NCI-H1092 (cell line): ENCODE measurements at places on chromosomes 1 and 21.

- no peak for DNase-seq
Observed at GRCh38 chr1:177010211-177010825, 154.2 kb downstream of the ASTN1 start.

GRCh38 chr1:5745800-5746610 is 246.2 kb downstream of the NPHP4 start:
- DNase-seq: no peak

GRCh38 chr1:212166644-212167043 is 118.6 kb upstream of the PPP2R5A start:
- no peak for DNase-seq

DNA sequence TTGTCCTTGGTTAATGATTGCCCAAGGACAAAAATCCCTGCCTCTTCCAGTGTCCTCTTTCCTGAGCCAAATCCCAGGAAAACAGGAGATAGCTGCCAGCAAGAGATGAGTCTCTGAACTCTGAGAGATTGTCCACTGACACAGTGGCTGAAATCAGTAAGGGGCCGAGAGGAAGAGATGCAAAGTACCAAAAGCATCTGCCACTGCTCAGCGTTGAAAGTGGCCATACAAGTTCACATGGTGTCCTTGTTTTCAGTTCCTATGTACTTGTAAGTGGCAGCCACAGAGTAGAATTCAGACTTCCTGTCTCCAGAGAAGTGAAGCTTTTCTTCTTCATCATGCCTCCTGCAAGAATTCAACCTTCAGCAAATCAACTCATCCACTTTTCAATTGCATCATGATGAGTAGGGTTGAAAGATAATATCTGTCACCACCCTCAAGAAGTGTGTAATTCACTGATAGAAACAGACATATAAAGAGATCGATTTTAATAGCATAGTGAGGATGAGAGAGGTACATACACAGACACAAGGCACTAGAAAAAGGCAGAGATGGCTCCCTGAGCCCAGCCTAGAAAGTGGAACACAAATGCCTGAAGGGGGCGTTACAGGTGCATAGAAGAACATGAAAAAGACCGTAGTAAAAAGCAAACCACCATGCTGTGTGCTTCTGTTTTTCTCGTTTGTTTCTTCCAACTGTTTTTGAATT is 185.8 kb downstream of the MRPL39 start:
- DNase-seq: peak; percentile 8

DNA sequence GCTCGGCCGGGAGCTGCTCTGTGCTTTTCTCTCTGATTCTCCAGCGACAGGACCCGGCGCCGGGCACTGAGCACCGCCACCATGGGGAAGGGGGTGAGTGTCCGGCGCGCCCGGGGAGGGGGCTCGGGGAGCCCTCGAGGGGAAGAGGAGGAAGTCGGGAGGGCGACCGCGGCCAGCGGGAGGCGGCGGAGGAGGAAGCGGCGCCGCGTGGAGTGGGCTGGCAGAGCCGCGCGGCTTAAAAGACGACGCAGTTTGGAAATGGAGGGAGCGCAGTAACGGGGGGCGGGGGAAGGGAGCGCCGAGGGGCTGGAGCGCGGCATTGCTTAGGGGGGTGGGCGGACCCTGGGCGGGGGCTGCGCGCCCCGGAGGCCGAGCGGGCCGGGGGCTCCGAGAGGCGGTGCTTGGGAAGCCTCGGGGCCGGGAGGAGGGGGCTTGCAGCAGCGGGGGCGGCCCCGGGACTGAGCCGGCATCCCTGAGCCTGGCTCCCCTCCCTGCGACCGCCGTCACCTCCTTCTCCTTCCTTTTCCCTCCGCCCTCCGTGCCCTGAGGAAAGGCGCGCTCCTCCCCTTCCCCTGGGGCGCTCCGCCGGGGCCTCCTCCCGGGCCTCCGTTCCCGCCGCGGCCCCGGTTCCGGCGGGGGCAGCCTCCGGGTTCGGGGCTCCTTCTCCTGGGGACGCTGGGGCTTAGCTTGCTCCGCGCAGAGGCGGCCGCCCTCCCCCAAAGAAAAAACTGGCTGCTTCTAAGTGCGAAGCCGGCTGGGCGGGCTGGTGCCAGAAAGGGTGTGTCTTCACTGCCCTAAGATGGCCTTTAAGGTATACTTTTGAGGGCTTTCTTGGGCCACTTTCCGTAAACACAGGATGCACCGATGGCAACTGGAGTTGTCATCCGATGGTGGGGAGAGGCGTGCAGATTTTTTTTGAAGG is 648 bp downstream of the ATP1A1 start:
- DNase-seq: peak; percentile 29

DNA sequence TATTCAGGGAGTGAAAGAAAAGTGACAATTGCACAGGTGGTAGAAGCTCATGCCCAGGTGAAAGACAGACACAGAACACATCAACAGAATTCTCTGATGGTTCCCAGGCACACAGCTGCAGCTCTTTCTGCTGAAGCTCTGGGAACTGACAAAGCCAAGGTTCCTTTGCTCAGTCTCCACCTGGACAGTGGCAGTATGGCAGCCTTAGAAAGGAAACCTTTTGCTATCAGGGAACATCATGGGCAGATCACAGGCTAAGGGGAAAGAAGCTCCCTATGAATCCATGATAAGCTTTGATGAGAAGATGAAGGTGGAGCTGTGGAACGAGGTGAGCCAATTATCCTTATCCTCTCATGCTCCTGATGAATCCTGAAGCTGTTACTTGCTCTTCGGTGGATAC is 1.2 kb downstream of the SPRR2B start:
- DNase-seq: no peak

- DNase-seq: no peak
Observed at GRCh38 chr1:155794605-155795245, 62.3 kb downstream of the GON4L start.

DNA sequence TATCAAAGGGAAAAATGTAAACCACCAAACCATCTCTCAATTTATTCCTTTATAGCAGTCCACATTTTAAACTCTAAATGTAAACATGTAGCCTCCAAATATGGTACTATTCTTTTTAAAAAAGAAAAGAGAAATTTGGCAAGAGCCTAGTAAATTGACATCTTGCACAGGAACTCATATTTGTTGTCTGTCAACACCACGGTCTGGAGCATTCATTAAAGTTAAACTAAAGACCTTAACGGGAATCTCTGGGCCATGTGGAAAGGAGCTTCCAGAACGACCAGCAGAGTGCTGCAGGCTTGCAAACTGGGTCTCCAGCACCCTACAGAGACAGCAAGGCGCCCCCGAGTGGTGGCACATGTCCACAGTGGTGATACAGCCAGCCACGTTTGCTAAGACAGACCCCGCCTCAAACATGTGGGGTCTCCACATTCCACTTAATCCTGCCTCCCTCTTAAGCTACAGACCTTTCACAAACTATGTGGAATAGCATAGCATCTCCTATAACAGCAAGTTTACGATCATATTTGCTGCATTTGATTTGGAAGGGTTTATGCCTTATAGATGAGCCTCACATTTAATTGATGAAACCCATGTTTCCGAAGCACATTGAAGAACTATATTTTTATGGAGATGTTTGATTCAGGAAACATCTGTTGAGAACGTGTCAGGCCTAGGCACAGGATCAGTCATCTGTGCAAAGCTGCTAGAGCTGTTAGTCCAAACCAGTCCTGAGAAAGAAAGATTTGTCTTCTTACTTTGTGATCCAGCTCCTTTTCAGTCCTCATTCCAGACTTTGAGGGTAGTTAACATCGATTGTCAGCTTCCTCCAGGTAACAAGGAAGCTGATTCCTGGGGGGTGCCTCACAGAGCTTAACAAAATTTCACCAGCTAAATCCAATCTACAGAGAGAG is 96.4 kb upstream of the BACE2 start:
- DNase-seq: peak; percentile 23

DNA sequence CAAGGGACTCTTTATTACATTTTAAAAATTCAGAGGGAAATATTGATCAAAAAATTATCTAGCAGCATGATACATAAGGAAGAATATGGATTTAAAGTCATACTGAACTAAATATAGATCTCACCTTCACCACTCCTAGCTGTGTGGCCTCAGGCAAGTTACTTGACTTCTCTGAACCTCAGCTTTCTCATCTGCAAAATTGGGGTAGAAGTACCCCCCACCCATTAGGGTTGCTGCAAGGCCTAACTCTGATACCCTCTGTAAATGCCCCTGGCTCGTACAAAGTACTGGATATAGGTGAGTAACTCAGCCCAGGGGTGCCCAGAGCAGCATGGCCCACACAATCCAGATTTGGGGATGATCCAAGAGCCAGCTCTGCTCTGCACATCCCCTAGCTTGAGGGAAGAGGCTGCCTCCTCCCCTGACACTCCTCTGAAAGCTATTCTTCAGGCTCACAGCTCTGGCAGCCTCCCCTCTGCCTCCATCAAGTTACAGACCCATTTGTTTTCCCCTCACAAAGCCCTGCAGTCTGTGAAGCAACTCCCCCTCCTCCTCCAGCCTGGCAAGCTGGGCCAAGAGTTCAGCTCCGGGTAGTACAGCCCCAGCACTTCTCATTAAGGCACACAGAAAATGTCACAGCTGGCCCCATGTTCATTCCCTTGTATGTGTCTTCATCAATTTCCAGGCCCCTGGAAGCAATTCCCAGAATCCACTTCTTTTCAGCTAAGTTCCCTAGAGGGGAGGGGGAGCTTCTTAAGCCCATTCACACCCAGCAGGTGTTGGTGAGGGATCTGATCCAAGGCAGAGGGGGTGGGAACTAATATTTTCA is 143.7 kb downstream of the PLPP3 start:
- DNase-seq: no peak

- DNase-seq: no peak
Observed at GRCh38 chr1:175918364-175918801, 175.0 kb upstream of the TNR start.

GRCh38 chr1:65751961-65752360 is 40.7 kb upstream of the PDE4B start:
- DNase-seq: no peak
